ENCODE measurements at places on chromosomes 11 and 22.

GRCh38 chr11:13183094-13183825 is 94.3 kb upstream of the BMAL1 start:
- DNase-seq = peak; percentile 66

- DNase-seq = no peak
These were observed 200.2 kb downstream of the CSNK2A3 start for GRCh38 chr11:11152877-11153276.

DNA sequence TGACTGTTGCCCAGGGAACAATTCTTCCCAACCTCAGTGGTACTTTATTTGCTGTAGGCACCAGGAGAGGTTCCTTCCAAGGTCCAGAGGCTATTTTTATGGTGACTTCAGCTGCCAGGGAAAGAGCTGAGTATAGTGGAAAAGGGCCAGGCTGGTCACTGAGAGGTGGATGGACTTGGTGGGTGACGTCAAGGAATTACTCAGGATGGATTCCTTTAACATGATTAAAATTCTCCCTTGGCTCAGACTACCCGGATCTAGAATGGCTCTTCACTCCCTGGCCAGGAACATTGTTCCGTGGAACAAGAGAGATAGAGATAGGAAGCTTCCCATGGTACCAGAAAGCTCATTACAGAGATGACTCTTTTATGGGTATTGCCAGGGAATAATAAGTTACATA is 8.7 kb upstream of the CALCA start:
- peak; percentile 77 for DNase-seq

- DNase-seq = no peak
These were observed 372.4 kb downstream of the NXPE2 start for GRCh38 chr11:115050756-115051155.

DNA sequence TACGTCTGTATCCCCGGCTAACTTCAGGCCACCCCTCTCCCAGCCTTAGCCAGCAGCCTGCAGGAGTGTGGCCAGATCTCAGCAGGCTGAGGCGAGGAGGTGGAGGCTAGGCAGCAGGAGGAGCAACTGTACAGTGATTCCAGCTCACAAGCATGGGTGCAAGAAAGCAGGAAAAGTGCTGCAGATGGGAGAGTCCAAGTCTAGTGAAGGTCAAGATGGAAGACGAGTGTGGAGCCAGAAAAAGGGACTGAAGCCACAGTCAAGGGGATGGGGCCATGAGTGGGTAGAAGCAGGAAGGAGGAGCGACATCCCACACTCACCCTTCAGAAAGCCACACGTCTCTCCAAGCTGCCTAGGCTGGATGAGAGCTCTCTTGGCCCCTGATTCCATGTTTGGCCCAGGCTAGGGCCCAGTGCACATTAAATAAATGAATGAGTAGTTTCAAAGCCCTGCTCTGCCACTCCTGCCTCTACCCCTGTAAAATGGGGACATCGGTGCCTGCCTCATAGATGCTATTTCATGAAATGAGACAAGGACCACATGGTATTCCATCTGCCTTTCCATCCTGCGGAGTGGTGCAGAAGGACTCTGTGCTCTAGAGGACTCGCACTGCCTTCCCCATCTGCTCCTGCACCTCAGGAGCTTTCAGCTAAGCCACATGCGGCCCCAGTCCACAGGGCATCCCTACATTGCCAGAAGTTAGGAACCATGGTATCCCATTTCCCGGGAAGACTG is 2.9 kb downstream of the YDJC start:
- DNase-seq = no peak

Measured in RKO (cell line).